Glomerular endothelial cell (primary cell): ENCODE measurements at places on chromosomes 7 and 10. TPM values are rescaled to one million over a fixed set of nuclear protein-coding genes. Genes with fewer than 3 reads are reported as not detected.

DNA sequence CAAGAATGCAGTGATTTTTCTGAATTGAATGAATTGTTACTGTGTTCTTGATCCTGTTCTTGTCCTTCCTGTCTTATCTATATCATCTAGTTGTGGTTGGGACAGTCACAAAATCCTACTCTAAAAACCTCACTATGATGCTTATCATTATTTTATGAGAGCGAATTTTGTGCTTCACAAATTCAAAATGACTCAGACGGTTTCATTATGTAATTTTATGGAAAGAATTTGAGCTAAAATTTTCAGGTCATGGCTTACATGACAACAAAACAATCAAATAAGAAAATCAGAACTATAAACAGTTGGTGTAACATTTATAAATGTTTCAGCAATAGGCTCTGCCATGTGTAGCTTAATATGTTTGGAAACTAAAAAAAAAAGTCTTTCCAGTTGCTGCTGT, 6.9 kb downstream of the PRKAR2B start:
- no peak for DNase-seq

- no peak for DNase-seq
These were observed 17.9 kb downstream of the SEMA3A start for GRCh38 chr7:84176716-84177115.

DNA sequence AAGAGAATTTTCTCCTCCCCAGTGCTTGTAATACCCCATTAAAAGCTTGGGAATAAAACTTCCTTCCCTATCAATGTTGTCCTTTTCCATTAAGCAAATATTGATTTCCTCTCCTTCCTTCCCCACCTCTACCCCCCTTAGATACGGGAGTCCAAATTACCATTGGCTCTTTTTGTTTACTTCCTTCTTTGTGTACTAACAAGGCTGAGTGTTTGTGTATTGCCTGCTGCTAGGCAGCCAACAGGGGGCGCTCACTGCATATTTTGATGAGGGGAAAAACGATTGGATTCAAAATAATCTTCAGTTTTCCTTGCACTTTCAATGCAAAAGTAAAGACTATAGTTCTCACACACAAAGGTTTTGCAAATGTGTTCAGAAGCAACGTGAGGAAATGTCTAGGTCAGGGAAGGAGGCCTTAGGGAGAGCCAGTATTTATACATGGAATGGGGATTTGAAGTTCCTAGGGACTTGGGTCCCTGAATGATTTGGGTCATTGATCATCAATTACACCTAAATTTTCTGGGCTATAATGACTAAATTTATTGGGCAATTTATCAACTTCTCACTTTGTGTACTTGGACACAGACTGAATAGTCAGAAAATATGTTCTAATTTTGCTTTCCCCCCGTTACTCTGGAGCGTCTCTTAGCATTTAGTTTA, 23.6 kb upstream of the VPS41 start:
- no peak for DNase-seq

DNA sequence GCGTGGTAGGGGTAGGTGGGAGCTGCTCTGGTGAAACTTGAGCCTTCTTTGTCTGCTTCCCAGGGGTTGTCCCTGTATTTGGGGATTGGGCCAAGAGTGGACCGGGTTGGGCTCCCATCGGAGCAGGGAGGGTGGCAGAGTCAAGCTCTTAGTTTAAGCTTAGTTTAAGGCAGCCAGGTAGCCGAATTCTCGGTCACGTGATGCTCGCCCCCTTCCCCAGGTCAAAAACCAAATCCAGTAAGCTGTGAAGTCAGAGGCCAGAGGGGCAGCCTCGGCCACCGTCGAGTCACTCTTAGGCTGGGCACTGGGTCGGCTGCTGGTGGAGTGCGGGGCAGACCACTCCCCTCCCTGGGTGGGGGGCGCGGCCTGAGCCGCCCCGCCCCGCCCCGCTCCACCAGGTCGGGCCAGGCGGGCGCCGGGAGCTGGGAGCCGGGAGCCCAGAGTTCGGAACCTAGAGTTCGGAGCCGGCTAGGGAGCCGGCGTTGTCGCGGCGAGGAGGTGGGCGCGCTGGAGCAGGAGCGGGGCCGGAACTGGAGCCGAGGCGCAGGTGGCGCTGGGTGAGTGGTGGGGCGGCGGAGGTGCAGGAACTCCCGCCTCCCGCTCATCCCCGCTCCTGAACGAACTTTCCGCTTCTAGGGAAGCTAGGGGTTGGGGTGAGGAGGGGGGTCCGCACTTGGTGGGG, 2.8 kb upstream of the LZTS2 start:
- no peak for DNase-seq

GRCh38 chr7:154682003-154682402, 320.9 kb downstream of the PAXIP1 start:
- no peak for DNase-seq

Gene ATP6V0E2
- 29.1 and 39.7 TPM in 2 replicates for total RNA-seq

Gene SPAG6
- not detected in 2 replicates for total RNA-seq
